Stimulated activated CD8-positive, alpha-beta memory T cell treated with anti-CD3 and anti-CD28 coated beads, Interleukin-4, amount 100 ng/mL, for 48 hours (primary cell): ENCODE measurements at places on chromosomes 4 and X.

DNA sequence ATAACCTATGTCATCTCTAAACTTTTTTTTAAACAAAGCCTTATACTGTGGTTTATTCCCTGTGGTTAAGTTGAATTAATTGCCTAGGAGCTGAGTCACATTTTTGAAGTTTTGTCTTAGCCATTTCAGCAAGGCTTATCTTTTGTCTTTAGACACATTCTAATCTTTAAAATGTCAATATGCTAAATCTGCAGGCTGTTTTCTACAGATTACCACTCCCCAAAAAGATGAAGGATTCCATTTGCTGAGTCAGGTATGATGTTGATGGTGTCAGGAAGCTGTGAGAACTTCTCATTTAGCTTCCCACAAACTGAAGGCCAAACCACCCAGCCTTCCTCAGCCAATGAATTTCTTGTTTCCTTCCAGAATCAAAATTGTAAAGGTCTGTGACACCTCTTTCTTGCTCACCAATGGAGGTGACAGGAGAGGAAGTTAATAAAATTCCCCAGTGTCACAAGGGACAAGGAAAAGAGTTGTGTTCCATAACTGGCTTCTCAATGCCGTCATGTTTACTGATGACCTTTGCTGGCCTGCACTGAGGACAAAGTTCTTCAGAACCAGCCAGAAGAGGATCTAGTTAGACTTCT lies 3.7 kb upstream of the CXCL6 start:
- no peak for DNase-seq

GRCh38 chr4:159045321-159045720 lies 57.6 kb upstream of the RAPGEF2 start:
- DNase-seq: no peak

DNA sequence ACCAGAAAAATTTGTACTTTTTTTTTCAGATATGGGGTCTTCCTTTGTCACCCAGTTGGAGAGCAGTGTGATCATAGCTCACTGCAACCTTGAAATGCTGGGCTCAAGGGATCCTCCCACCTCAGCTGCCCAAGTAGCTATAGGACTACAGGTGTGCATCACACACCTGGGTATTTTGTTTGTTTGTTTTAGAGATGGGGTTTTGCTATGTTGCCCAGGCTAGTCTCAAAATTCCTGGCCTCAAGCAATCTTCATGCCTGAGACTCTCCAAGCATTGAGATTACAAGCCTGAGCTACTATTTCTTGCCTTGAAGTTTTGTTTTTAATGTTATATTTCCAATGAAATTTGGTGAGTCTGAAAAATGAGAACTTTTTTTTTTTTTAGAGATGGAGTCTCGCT lies 847.8 kb downstream of the TRIML1 start:
- no peak for DNase-seq

- no peak for DNase-seq
Measured at GRCh38 chr4:61533140-61533539, 333.0 kb downstream of the ADGRL3 start.

GRCh38 chr4:98657531-98658286 lies 702 bp downstream of the TSPAN5 start:
- peak; percentile 62 for DNase-seq
